H1 (cell line): ENCODE measurements at places on chromosomes 2 and 18. TPM values are rescaled to one million over a fixed set of nuclear protein-coding genes. Genes with fewer than 3 reads are reported as not detected.

- DNase-seq = peak; percentile 20
Measured at GRCh38 chr2:3449086-3449485, 69.6 kb downstream of the TRAPPC12 start.

- DNase-seq = no peak
Measured at GRCh38 chr2:217383620-217384019, 523.8 kb upstream of the TNP1 start.

DNA sequence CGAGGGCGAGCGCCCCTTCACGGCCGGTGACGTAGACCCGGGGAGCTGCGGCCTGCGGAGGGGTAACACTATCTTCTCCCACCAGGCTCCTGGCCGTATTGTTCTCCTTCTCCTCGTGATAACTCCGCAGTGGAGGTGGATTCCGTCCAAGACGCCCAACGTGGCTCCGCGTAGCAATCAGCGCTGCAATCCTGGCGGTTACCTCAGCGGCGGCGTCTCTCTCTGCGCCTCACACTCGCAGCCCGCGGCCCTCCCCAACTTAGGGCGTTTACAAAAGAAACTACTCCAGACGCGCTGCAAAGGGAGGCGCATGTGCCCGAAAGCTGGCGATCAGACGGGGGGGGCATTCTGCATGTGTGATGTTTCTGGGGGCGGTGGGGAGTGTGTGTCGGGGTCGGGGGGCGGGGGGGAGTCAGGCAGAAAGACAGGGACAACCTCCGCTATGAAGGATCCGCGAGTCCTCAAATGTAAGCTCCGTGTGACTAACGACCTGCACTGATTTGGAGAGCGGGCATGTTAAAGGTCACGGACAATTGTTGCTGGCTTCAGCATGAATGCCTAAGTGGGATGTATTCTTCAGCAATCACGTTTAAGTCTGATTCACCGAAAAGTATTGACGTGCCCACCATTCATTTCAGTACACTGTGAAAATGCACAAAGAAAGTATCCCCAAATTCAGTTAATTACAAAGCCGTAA lies 1.3 kb upstream of the ZNF516 start:
- DNase-seq = no peak

GRCh38 chr2:17771956-17772355 lies 18.0 kb downstream of the GEN1 start:
- DNase-seq = no peak

- no peak for DNase-seq
Measured at GRCh38 chr2:27105981-27106380, 12.9 kb downstream of the CGREF1 start.

DNA sequence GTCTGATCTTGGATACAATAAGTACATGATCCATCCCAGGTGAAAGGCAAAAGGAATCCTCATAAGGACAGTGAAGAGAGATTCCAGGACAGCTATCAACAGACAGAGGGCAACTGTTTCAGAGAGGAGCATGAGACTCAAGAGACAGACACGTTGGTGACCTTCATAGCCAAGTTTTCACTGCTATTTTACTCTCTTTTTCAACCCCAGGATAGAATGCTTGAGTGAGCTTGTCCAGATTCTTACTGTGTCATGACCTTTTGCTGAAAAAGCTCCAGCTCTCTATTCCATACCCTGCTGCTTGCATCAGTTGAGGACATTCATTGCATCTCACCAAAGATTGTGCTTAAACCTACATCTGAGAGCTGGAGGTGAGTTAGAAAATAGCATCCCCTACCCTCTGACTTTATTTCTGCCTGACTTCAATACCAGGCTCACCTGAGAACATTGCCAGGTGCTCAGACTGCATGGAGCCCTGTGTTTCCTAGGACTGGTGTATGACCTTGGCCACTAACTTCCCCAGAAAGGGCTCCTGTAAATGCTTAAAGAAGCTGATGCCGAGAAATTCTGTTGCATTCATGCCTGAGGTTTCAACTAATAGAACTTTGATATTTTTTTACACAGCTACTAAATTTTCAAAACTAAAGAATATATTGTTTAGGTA lies 70.4 kb upstream of the TMEM17 start:
- DNase-seq = no peak

GRCh38 chr2:28950941-28951630 lies 30.0 kb upstream of the TOGARAM2 start:
- no peak for DNase-seq

The SP140 gene
- 1.3 and 1.7 TPM in 2 replicates for total RNA-seq

The POTEC gene
- total RNA-seq = 0.07 and 0.19 TPM in 2 replicates

The FNDC4 gene
- 13.4 and 14.7 TPM in 2 replicates for total RNA-seq

The STAT4 gene
- 0.63 and 0.80 TPM in 2 replicates for total RNA-seq
